ENCODE measurements at places on chromosomes 6 and 20.

- no peak for DNase-seq
Observed at GRCh38 chr6:48188158-48188557, 77.2 kb upstream of the PTCHD4 start.

GRCh38 chr6:54473328-54473727 is 165.1 kb downstream of the TINAG start:
- no peak for DNase-seq

DNA sequence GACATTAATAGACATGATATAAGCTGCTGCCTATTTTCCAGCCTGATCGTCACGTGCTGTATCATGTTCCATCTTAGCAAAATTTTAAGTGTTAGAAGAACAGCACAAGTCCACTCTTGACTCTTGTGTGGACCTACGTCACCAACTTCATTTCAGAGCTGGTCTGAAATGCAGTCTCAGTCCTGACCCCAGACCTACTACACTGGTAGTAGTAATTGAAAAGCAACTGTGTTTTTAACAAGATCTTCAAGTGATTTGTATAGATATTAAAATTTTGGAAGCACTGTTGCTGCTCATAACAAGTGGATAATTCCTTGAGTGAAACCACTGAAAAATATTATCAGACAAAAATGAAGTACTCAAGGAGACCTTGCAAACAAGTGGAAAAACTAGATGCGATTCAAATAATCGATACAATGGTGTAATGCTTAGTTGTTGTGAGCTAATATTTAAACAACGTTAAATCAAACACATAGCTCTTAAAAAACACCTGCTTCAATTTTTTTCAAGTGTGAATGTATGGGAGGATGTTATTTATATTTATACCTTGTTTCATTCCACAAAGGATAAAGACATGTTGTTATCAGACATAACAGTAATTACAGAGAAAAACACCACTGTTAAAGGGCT is 110.9 kb upstream of the JAG1 start:
- no peak for DNase-seq

- DNase-seq, result no peak
Observed at GRCh38 chr6:64334636-64335035, 699.0 kb downstream of the PHF3 start.

DNA sequence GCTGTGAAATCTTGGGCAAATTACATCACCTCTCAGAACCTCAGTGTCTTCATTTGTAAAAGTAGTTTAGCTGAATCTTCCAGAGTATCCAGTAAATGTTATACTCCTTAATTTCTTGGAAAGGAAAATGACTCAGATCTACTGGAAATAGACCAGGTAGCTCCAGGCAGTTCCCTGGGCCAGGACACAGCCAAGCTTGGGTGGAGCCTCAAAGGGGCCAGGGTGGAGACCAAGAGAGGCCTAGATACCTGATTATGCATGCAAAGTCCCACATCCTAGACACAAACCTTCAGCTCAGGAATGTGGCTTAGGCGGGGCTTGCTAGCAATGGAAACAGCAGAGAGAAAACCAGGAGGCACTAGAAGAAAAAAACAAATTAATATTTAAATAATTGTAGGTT is 272.8 kb downstream of the MAFB start:
- DNase-seq, result no peak

DNA sequence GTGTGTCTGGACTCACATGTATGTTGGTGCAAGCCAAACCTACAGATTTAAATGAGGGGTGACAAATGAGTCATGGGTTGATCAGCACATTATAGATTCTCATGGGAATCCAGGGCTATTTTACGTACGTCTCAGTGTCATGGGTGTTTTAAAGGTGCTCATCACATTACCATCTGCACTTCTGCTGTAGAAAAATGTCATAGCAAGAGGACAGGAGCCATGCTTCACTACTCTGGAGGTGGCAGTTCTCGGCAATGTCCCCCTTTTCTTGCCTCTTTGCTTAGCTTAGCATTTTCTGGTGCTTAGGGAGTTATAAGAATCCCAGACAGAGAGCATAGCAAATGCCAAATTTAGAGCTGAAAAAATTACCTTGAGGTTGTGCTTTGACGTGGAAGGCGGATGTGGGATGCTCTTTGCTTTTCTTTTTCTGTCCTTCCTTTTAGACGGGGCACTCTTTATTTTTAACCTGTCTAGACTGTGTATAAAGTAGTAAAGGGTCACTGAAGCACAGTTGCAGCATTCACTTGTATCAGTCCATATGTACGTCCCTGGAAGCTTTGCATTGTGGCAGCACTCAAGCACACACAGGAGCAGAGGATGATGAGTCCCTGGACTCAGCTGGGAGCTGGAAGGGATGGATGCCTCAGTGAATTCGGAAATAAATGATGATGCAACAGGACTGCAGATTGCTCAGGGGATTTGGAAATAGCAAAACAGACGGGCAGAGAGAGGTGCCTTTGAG is 139.7 kb downstream of the SYNDIG1 start:
- DNase-seq, result peak; percentile 22

- no peak for DNase-seq
Observed at GRCh38 chr6:28462401-28462800, 19.1 kb upstream of the ZSCAN23 start.

GRCh38 chr6:455006-455585 is 63.5 kb downstream of the IRF4 start:
- DNase-seq, result no peak

DNA sequence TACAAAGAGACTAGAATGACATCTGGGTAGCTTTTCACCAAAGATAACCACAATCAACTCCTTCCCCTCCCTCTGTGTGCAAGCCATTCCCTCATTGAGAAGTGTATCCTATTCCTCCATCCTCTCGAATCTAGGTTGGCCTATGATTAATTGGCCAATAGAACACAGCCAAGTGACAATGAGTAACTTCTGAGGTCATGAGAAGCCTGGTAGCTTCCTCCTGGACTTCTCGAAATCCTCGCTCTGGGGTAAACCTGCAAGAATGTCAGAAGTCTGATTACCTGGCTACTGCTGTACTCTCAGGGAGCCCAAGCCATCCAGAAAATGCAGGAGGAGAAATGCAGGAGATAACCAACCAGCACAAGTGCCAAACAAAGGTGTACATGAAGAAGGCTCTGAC is 13.1 kb downstream of the ARHGAP18 start:
- DNase-seq, result no peak

DNA sequence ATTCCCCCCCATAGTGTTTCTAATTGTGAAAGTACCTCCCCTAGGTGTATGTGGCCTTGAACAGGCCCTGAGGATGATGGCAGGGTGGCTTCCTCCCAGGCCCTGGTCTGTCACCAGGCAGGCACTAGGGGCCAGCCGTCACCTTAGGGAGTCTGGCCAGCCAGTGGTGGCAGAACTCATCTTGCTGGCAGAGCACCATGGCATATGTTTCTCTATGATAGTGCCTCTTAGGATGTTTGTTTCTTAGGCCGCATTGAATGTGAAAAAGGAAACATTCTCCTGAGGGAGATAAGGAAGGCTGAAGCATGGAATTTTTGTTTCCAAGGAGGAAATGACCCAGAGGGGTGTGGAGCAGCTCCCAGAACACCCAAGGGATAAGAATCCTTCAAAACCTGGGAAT is 45.2 kb upstream of the KLHL31 start:
- no peak for DNase-seq

- no peak for DNase-seq
Observed at GRCh38 chr6:88157106-88157505, 9.0 kb downstream of the CNR1 start.

GRCh38 chr20:977021-977420 is 25.1 kb downstream of the RSPO4 start:
- no peak for DNase-seq

GRCh38 chr6:44636561-44637248 is 249.2 kb downstream of the CDC5L start:
- DNase-seq, result no peak

- DNase-seq, result peak; percentile 24
Observed at GRCh38 chr20:25012616-25013189, 20.2 kb upstream of the APMAP start.

DNA sequence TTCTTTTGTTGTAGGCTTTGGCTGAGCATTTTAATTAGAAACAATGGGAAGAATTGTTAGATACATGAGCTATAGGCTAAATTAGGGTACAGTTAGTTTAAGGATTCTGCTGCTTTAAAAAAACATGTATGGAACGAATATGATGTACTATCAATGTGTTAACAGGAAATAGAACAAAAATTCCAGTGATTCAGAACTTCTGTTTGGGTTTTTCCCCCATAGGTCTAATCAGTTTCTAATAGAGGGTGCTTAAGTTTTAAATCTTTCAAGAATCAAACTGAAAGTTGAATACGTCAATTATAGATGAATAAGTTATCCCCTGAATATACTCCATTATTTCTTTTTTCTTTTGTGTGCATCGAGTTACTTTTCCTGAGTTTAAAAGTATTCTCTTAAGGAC is 1.9 kb downstream of the TAB2 start:
- no peak for DNase-seq

GRCh38 chr6:50539447-50539846 is 173.9 kb upstream of the TFAP2D start:
- no peak for DNase-seq

DNA sequence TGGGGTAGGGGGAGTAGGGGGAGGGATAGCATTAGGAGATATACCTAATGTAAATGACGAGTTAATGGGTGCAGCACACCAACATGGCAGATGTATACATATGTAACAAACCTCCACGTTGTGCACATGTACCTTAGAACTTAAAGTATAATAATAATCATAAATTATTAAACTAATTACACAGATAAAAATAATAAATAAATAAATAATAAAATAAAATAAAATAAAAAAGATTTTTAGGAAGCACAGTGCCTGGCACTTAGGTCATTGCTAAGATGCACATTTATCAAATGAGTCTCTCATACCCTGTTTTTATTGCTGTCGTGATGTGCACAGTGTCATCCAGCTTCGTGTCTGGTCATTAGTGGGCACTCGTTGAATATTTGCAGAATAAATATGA is 19.0 kb upstream of the RTF2 start:
- no peak for DNase-seq

DNA sequence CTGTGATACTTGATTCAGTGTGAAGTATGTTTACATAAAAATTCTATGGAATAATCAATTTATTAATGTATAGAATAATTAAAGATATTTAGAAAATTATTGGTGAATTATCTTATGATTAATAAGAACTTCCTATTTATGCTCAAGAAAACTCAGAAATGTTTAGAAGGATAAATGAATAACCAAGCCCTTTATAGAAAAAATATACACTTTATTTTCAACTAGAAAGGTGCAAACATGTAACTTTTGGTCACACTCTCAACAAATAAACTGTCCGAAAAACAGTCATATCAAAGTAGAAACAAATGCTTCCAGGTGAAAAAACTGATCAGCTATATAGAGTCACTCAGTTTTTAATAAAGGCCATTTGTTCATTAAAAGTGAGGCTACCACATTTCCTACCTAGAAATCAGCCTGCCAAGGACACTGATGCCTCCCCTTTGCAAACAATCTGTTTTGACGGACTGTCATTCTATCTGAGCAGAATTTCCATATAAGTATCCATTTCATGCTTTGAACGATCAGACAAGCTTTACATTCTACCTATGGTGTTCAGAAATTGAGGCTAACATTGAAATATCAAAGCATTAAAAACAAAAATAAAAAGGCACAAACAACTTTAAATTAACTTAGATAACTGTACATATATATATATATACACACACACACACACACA is 3.0 kb downstream of the CCN2 start:
- DNase-seq, result no peak

GRCh38 chr6:31907158-31907813 is 5.4 kb upstream of the ZBTB12 start:
- no peak for DNase-seq

- peak; percentile 70 for DNase-seq
Observed at GRCh38 chr20:44540834-44541233, 19.0 kb upstream of the SERINC3 start.

DNA sequence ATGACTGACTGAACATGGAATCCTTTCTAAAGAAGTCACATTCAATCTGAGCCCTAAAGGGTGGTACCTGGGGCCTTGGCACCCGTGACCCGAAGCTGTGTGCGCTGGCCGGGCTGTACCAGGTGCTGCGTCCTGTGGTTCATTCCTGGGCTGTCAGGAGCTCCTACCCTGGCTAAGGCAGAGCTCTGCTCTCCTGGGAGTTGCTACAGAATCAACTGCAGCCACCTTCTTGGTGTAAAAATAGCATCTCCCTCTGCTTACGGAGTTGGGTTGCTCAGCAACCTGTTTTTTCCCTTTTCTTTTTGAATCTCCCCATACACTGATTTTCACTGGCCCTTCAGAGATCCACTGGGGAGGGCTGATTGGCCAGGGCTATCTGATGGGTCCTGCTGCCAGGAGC is 236.6 kb upstream of the PDE10A start:
- DNase-seq, result peak; percentile 26

DNA sequence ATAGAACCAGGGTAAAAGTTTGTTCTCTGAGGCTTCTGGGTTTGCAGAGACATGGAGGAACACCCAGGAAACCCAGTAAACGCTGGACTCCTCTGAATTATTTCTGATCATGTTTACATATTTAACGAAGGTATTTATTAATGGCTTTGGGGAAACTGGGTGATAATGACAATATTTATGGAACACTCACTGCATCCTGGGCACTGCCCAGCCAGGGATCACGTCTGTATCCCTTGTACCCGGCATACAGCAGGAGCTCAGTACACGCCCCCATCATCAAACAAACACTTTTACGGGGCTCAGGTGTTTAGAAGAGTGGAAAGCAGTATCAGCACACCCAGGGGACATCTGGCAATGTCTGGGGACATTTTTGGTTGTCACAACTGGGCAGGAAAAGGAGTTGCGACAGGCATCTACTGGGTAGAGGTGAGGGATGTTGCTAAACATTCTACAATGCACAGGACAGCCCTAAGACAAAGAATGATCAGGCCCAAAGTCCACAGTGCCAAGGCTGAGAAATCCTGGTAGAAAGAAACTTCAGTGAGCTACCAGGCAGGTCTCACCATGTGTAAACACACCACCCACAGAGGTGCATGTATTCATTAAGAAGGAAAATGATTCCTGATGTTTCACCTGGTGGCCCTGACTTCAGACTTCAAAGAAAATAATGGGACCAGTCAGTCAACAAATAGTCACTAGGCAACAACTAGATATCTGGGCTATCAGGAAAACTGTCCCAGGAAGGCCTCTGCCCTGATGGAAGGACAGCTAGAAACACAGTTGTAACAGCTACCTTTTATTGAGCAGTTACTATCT is 35.3 kb downstream of the ZMYND8 start:
- no peak for DNase-seq

Measured in islet precursor cell (in vitro differentiated cells).